Lung microvascular endothelial cell (primary cell): ENCODE measurements at places on chromosomes 4 and X. TPM values are rescaled to one million over a fixed set of nuclear protein-coding genes. Genes with fewer than 3 reads are reported as not detected.

P2RY8 gene
- total RNA-seq, result under 0.01 and 0.40 TPM in 2 replicates

NSG1 gene
- total RNA-seq, result 0.87 TPM in 1 of 2 replicates, not detected in the other

SYTL4 gene
- total RNA-seq, result 18.1 and 51.4 TPM in 2 replicates

PAGE2 gene
- not detected in 2 replicates for total RNA-seq
